ENCODE measurements at places on chromosomes 2 and 18.

GRCh38 chr2:60535685-60536312 is 17.7 kb downstream of the BCL11A start:
- no peak for DNase-seq

DNA sequence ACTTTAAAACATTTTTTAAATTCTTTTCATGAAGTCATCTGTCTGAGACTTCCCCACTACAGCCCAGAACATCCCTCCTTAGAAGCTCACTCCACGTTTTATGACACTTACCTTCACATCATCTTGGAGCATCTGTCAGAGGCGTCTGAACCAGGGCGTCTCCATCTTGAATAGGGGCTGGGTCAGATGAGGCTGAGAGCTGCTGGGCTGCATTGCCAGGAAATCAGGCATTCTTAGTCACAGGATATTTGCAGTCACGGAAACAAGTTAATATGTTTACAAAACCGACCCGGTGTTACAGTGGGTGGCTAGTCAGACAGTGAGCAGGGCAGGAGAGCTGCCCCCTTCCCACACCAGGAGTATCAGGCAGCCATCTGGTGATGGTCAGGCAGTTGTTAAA is 456.5 kb downstream of the FBXO15 start:
- DNase-seq, result no peak

- no peak for DNase-seq
These were observed 12.5 kb upstream of the INO80D start for GRCh38 chr2:206098471-206098870.

DNA sequence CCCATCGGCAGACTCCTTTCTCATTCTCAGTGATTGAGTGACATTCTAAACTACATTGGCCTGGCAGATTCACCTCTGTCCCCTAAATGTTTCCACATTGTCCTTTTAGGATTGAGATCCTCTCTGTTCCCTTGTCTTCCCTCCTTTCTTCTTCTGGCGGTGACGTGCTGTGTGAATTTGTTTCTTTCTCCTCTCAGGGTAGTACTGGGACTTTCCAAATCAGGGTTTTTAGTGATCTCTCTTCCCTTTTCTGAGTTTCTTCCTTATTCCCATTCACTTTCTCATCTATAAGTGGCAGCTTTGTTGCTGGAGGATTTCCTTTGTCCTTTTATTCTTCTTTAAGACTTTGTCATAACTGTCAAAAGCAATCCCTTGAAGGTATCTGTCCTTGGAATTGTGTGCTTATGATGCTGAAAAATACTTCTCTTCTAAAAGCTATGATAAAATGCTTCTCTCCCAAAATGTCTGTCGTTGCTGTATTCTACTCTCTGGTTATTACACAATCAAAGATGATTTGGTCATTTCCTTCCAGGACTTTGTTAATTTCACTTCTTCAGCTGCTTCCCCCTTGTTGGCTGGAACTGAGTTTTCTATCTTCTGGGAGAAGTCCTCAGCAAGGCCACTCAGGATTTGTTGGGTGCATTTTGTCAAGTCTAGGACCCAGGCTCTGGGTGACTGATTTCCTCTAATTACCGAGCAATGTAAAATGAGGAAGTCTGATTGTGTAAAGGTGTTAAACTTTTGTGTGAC is 4.9 kb upstream of the IL1B start:
- DNase-seq, result no peak

DNA sequence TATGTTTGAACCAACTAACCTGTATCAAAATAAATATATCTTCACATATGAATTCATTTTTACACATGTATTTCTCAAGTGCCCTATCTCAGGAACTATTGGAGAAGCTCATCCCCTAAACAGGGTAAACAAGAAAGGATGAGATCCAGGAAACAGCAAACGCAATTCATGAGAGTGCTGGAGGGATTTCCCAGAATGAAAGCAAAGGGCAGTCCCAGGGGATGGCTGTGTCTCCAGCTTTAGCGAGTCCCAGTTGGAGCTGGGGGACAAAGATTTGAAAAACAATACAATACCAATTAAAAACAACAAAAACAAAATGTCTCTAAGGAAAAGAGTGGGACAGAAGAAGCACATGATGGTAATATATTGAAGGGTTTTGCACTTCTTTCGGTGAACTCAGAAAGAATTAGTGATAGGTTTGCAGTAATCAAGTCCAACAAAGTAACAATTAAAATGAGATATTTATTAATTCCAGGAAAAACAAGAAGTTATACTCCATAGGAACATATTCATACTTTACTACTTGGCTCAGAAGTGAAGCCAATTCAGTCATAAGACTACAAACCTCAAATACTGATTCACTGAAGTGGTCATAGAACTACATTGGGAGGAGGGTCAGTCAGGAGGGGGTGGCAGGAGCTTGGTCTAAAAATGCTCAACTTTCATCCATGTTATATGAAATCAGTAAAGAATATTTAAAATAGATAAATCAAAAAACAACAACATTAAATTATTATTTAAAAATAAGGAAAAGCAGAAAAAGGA is 73.1 kb upstream of the PDE1A start:
- no peak for DNase-seq

DNA sequence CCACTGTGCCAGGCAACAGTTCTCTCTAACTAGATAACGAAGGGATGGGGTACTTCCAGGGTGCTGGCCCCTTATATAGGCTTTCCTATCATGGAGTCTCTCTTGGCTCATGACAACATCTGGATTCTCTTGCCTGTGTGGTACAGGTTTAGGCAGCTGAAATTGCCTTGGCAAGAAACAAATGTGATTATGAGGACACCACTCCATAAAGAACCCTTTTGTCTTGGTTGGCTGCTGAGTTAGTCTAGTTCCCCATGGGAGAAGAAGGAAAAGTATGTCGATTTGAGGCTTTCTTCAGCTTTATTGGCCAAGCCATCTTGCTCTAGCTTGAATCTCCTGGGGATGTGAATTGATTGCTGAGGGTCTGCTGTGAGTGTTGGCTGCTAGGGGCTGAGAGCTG is 76.3 kb upstream of the ZCCHC2 start:
- DNase-seq, result no peak

DNA sequence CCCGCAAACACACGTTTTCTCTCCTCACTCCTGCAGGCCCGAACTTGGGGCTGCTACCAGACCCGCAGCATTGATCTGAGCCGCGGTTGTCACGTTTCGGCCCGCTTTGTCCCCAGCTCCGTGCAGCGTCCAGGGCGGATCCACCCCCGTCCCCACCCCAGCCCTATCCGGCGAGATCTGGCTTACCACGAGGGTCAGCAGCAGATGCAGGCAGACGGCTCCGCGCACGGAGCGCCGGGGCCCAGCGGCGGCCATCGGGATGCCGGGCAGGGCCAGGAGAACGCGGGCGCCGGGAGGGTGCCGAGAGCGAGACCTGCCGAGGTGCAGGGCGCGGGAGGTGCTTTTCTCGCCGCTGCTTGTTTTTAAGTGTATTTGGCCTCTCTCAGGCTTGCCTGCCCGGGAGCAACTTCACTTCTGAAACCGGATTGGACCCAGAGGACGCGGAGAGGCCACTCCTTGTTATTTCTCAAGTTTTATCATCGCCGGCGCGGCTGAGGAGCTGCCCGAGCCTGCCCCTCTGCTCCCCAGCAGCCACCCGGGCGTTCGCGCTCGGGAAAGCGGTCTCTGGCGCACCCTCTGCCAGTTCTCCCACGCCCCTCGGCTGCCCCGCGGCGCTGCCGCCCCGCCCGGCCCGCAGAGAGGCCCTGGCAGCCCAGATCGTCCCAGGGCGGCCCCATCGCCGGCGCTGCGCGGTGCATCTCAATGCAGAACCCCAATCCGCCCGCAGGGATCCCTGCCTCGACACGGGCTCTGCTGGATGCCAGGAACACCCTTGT is at the start of gene DSC3:
Gene DSC3, minus strand, starts transcription at position 337 of the 776 bp plus-strand sequence. Its CDS starts 82 bp downstream, at position 255.
- no peak for DNase-seq

GRCh38 chr2:234571620-234572407 is 74.9 kb upstream of the ARL4C start:
- no peak for DNase-seq

GRCh38 chr2:142767847-142768246 is 109.6 kb upstream of the KYNU start:
- no peak for DNase-seq

GRCh38 chr2:236916181-236916580 is 169.5 kb upstream of the COPS8 start:
- no peak for DNase-seq
